ENCODE measurements at places on chromosomes 13 and 19. TPM values are rescaled to one million over a fixed set of nuclear protein-coding genes. Genes with fewer than 3 reads are reported as not detected.
A peak's percentile ranks its signal among the peaks of the same experiment; 100 is the strongest.

- DNase-seq, result no peak
These were observed 29.8 kb downstream of the CERS1 start for GRCh38 chr19:18865973-18866799.

GRCh38 chr13:45752510-45752909, 50.4 kb downstream of the CBY2 start:
- DNase-seq, result no peak

- no peak for DNase-seq
These were observed 38.9 kb downstream of the DZIP1 start for GRCh38 chr13:95605448-95606125.

GRCh38 chr13:112347986-112348385, 28.2 kb upstream of the SPACA7 start:
- DNase-seq, result no peak

The C19orf33 gene
- polyA plus RNA-seq, result 1,405 TPM

- no peak for DNase-seq
These were observed 6.6 kb upstream of the IFI30 start for GRCh38 chr19:18167011-18167410.

GRCh38 chr19:48819366-48819816, 8.6 kb upstream of the BCAT2 start:
- peak; percentile 92 for DNase-seq

DNA sequence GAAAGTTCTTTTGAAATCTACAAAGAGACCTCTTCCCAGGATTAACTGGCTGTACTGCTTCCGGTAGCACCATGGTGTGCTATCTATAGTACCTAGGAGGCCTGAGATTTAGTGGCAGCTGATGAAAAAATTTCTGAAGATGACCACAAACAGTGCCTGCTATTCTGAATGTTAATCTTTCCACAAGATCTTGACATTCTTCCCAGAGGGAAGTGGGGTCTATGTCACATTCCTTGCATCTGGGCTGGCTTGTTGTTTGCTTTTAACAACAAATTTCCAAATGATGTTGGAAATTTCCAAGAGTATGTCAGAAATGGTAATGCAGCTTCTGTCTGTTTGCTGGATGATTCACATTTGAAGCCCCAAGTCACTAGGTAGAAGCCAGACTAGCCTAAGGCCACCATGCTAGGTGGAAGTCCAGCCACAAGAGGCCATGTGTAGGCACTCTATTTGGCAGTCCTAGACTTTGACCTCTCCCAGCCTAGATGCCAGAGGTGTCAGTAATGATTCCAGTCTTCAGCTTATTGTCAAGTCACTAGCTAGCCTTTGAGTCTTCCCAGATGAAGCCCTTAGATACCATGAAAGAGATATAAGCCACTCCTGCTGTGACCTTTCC, 22.1 kb downstream of the SPART start:
- no peak for DNase-seq

DNA sequence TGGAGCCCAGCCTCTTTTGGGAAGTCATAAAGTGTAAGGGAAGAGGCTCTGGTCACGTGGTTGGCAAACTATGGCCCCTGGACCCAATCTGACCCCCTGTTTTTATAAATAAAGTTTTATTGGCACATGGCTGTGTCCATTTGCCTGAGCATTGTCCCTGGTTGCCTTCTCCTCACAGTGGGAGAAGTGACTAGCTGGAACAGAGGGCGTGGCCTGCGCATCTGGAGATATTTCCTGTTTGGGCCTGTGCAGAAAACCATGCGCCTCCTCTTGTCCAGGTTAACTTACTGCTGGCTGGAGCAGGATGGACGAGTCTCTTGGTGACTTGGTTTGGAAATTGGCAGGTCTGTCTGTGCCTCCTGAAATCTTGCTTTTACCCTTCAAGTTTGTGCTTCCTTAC, 48.3 kb downstream of the KDM4B start:
- no peak for DNase-seq

The PCDH8 gene
- polyA plus RNA-seq, result 0.36 TPM

The MAN2B1 gene
- polyA plus RNA-seq, result 68.1 TPM

DNA sequence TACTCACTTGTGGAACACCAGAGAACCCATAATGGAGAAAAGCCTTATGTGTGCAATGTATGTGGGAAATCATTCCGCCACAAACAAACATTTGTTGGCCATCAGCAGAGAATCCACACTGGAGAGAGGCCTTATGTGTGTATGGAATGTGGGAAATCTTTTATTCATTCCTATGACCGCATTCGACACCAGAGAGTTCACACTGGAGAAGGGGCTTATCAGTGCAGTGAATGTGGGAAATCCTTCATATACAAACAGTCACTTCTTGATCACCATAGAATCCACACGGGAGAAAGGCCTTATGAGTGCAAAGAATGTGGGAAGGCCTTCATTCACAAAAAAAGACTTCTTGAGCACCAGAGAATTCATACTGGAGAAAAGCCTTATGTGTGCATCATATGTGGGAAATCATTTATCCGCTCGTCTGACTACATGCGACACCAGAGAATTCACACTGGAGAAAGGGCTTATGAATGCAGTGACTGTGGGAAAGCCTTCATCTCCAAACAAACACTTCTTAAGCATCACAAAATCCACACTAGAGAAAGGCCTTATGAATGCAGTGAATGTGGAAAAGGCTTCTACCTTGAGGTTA, 10.9 kb downstream of the ZNF549 start:
- no peak for DNase-seq

GRCh38 chr13:23753458-23753857, 135.7 kb downstream of the MIPEP start:
- DNase-seq, result no peak

DNA sequence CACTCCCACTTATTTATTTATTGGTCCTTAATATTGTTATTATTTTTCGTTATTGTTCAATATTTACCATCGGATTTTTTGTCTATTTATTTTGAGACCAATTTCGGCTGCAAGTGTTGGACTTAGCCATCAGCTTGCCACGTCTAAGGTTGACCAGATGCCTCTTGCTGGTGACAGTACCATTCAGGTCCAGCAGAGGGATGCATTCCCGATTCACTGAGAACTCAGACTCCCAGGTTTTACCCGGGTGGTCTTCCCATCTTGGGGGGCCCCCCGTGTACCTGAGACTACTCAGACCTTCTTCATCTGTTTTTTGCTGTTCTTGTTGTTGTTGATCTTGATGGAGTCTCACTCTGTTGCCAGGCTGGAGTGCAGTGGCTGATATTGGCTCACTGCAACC, 1435.2 kb downstream of the UQCRFS1 start:
- DNase-seq, result no peak

GRCh38 chr19:57280165-57280961, at the start of gene ZNF460:
ZNF460 (plus strand) TSS chr19:57280485; CDS start chr19:57280807, 322 bp downstream.
- peak; percentile 99 for DNase-seq

- no peak for DNase-seq
These were observed 30.0 kb upstream of the ISYNA1 start for GRCh38 chr19:18467978-18468377.

The KIR3DL1 gene
- not detected for polyA plus RNA-seq

The PEAK3 gene
- 0.46 TPM for polyA plus RNA-seq

- no peak for DNase-seq
These were observed 15.3 kb upstream of the GPR183 start for GRCh38 chr13:99322297-99323103.

The ETV2 gene
- 4.9 TPM for polyA plus RNA-seq

GRCh38 chr19:56310462-56310861, 4.2 kb downstream of the ZSCAN5A start:
- no peak for DNase-seq

- DNase-seq, result no peak
These were observed 177.4 kb downstream of the OXGR1 start for GRCh38 chr13:96816874-96817273.

DNA sequence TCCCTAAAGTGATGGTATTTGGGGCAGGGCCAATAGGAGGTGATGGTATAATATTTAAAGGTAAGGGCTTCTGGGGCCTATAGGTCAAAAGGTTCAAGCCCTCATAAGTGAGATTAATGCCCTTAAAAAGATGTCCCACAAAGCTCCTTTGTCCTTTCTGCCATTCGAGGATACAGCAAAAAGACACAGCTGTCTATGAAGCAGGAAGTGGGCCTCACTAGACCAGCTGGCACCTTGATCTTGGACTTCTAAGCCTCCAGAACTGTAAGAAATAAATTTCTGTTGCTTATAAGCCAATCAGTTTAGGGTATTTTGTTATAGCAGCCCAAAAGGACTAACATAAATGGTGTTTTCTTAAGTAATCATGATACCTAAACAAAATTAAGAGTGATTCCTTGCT, 27.2 kb upstream of the POU4F1 start:
- no peak for DNase-seq

DNA sequence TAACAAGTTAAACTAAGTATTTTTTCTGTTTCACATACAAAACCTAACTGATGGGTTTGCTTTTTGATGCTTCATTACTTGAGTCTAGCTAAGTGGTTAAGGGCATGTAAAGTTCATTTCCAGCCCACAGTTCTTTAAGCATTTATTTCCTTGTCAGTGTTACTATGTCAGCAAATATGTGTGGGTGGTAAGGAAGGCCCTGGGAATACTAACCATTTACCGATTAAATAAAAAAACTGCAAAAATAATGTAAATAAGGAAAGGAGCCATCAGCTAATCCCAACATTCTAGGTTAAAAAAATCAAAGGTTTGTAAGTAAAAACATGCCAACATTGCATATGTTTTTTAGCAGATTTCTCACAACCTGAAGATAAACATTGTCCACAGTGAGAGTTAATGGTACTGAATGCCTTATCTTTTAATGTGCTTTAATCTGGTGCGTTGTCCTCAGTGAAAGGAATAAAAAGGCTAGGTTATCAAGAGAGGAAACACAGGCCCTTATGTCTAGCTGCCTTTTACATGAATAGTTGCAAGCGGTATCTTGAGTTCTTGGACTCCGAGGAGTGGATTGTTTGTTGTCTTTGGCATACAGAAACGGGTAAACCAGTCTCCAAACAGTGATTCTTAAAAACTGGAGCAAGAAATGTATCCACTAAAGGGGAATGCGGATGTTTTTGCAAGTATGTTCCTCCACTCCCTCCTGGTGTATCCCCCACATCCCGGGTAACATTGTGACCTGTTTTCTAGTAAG, 949.6 kb upstream of the SLC10A2 start:
- no peak for DNase-seq

The CYP4F8 gene
- not detected for polyA plus RNA-seq

DNA sequence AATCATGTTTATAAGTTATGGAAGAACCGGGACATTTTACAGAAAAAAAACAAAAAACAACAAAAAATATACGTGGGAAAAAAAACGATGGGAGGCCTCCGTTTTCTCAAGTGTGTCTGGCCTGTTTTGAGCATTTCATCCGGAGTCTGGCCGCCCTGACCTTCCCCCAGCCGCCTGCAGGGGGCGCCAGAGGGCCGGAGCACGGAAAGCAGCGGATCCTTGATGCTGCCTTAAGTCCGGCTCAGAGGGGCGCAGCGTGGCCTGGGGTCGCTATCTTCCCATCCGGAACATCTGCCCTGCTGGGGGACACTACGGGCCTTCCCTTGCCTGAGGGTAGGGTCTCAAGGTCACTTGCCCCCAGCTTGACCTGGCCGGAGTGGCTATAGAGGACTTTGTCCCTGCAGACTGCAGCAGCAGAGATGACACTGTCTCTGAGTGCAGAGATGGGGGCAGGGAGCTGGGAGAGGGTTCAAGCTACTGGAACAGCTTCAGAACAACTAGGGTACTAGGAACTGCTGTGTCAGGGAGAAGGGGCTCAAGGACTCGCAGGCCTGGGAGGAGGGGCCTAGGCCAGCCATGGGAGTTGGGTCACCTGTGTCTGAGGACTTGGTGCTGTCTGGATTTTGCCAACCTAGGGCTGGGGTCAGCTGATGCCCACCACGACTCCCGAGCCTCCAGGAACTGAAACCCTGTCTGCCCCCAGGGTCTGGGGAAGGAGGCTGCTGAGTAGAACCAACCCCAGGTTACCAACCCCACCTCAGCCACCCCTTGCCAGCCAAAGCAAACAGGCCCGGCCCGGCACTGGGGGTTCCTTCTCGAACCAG, 1.8 kb upstream of the APOE start:
- peak; percentile 82 for DNase-seq

DNA sequence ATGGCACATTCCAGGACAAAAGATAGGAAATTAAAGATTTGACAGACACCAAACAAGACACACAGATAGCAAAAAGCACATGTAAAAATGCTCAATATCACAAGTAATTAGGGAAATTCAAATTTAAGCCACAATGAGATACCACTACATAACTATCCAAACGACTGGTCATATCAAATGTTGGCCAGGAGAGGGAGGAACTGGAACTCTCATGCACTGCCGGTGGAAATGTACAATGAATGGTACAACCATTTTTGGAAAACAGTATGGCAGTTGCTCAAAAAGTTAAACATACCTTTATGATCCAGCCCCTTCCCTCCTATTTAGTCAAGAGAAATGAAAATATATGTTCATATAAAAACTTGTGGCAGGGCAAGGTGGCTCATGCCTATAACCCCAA, 36.8 kb upstream of the CYP2S1 start:
- DNase-seq, result no peak

DNA sequence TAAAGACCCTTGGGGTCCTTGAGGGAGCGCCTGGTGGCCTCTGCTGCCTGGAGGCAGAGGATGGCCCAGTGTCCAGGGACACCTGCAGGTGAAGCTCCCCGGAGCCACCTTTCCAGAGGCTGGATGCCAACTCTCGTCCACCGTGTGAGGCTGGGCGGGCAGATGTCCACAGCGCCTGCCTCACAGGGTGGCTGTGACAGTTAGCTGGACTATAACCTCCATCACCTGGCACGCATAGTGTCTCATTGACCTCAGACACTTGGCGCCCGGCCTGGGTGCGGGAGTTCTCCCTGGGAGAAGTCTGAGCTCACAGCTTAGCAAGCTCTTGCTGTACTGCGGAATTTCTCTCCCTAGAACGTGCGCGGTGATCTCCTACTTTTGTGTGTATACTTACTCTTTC, 9.8 kb downstream of the BICRA start:
- peak; percentile 89 for DNase-seq

The ZNF625 gene
- polyA plus RNA-seq, result 1.7 TPM

GRCh38 chr13:91836553-91836952, 438.1 kb downstream of the GPC5 start:
- no peak for DNase-seq

The URAD gene
- 20.8 TPM for polyA plus RNA-seq

The CGB2 gene
- not detected for polyA plus RNA-seq

DNA sequence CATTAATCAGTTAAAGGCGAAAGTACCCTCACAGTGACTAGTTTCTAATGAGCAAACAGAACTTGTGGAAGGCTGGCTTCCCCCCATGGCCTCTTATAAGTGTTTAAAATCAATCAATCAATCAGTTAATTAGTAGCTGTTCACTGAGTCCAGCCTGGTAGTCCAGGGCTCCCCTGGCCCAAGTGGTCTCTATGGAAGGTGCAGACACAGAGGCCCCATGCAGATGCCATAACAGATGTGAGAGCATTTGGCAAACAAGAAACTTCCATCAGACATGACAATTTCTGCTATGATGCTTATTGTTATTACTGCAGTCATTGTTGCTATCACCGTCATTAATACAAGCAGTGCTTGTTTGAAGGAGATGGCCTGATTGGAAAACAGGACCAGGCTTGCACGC, 179.0 kb upstream of the TSHZ3 start:
- DNase-seq, result no peak
